Fibroblast of upper back skin (primary cell): ENCODE measurements at places on chromosomes 5 and 9.

GRCh38 chr5:72234265-72234700, 85.8 kb downstream of the MRPS27 start:
- DNase-seq = peak; percentile 80

DNA sequence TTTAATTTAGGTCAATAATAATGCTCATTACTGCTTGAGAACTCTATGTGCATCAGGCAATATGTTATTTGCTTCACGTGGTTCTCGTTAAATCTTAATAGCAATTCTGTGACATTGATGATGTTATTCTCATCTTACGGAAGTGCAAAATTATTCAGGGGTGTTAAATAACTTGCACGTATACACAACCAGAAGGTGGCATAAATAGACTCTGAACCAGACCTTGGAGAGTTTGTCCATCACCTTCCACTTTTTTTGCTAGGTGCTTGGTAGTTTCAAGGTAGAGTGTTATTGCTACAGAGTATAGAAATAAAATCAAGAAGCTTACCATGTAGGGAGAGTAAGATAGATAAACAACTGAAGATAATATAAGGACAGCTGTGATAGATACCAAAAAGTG, 23.6 kb upstream of the TNFAIP8 start:
- no peak for DNase-seq

DNA sequence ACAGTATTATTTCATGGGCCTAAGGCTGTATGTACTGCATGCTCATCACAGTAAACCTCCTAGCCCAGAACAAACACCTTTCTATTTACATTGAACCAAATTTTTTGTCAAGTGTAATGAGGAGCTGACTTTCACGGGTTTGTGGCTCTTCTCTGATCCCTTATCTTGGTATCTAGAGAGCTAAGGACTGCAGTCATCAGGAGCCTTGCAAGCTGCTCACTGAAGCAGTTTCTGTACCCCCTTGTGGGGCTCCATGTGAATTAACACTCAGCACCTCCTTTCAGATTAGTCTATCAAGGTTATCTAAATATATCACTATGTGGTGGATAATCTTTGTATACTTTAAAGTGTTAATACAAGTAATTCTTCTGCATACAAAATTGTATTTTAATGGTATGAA, 108.2 kb downstream of the AUH start:
- DNase-seq = no peak

DNA sequence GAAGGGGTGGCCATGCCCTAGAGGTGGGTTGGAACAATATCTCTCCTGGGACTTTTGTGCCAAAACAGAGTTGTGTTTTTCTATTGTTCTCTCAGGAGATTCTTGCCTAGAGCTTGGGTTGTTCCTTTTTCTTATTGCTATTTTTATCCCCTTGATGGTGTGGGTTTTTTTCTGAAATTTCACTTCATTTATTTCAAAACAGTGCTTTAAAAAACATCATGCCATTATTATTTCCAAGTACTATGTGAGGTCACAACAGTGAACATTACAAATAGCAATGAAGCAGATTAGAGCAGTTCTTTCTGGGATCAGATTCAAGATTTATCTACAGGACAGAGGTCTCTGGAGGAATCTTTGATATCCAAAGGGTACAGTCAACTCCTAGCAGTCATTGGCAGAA, 76.6 kb downstream of the ACTBL2 start:
- DNase-seq = no peak

DNA sequence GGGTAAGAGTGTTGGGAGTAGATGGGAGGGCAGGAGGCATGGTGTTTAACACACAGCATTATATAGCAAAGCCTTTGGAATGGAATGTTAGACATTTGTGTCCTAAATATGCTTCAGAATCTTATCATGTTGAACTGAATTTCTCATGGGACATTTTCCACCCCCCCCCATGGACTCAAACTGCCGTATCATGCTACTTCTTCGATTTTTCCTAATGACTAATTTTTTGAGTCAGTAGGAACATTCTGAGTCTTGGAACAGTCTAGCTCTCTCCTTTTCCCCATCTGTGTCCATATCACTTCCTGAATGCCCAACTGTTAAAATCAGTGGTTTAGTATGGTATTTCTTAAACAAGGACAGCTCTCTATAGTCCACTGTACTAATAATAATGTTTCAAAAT, 380.6 kb downstream of the TLE4 start:
- DNase-seq = peak; percentile 55

- no peak for DNase-seq
Measured at GRCh38 chr5:177358370-177358819, 671 bp downstream of the RGS14 start.

- DNase-seq = peak; percentile 26
Measured at GRCh38 chr5:64634997-64635686, 55.2 kb upstream of the SHISAL2B start.
